ENCODE measurements at places on chromosomes 16 and 17.
A peak's percentile ranks its signal among the peaks of the same experiment; 100 is the strongest.

DNA sequence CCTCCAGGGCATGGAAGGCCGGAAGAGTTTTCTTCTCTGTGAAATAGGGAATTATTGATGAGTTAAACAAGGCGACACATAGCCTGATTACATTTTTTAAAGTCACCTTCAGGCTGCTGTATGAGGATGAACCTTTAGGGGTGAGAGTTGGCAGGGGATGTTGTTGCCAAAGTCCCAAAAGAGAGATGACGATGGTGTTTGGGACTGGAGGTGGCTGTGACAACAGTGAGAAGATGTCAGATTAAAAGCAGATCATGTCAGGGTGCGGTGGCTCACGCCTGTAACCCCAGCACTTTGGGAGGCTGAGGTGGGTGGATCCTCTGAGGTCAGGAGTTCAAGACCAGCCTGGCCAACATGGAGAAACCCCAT, 16.8 kb upstream of the ASGR2 start:
- no peak for DNase-seq

DNA sequence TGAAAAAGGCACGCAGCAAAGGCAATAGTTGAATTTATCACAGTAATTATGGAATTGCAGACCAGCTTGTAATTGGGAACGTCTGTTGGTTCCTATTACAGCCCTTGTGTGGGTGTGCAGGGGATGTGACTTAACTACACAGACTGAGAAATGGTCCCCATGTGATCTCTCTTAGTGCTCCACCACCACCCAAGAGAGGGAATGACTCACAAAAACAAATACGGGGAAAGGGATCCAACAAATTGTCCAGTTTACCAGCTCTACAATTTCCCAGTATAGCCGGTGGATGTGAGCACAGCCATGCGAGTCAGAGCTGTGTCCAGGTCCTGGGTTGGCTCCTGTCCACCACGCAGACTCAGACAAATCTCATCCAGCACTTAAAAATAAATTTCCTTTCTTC, 337.9 kb downstream of the GRIN2A start:
- no peak for DNase-seq

DNA sequence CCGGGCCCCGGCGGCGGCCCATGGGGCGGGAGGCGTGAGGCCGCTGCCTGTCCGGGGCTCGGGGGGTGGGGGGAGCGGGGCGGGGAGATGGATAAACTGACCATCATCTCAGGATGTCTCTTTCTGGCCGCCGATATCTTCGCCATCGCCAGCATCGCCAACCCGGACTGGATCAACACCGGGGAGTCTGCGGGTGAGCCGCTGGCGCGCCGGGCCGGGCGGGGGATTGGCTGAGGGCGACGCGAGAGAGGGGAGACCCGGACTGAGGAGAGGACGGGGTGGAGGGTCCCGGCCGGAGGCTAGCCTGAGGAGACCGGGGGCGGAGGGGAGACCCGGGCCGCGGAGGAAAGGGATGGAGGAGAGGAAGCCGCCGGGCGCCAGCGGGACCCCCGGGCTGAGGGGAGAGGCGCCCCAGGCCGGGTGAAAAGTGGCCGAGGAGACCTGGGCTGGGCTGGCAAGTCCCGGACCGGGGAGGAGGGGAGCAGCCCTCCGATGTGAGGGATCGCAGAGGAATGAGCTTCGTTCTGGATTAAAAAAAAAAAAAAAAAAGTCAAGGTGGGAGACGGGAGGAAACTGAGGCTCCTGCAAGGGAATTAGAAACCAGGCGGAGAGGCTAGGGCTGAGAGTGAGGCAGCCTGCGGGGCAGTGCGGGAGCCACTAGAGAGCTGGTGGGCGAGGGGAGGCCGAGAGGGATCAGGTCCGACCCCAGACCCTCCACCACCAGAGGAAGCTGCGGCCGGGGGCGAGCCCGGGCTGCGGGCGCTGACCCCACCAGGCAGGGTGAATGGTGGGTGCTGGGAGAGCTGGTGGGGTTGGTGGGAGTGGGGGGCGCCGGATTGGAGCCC, 526 bp downstream of the MOSMO start:
- peak; percentile 48 for DNase-seq

GRCh38 chr16:89708481-89708931, 7.0 kb upstream of the SPATA2L start:
- DNase-seq, result no peak

DNA sequence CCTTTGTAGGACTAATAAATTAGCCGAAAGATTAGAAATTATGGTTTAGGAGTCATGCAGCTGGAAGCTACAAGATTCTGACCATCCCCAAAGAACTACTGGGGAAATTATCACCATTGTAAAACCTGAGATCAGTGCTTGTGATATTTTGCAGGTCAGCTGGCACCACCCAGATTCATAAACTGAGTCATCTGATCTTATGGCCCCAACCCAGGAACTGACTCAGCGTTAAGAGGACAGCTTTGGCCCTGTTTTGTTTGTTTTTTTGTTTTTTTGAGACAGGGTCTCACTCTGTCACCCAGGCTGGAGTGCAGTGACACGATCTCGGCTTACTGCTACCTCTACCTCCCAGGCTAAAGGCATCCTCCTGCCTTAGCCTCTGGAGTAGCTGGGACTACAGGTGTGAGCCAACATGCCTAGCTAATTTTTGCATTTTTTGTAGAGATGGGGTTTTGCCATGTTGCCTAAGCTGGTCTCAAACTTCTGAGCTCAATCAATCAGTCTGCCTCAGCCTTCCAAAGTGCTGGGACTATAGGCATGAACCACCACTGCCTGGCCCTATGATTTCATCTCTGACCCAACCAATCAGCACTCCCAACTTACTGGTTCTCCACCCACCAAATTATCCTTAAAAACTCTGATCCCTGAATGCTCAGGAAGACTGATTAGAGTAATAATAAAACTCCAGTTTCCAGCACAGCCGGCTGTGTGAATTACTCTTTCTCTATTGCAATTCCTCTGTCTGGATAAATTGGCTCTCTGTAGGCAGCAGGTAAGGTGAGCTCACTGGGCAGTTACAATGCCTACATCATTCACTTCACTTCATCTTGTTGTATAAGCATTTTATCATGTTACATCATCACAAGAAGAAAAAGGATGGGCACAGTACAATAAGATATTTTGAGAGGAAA, 79.4 kb upstream of the KSR1 start:
- DNase-seq, result peak; percentile 64
